ENCODE measurements at places on chromosomes 16 and 17.

- no peak for DNase-seq
Measured at GRCh38 chr16:21611198-21611555, 11.8 kb downstream of the METTL9 start.

- no peak for DNase-seq
Measured at GRCh38 chr17:69788957-69789356, 286.1 kb upstream of the KCNJ16 start.

DNA sequence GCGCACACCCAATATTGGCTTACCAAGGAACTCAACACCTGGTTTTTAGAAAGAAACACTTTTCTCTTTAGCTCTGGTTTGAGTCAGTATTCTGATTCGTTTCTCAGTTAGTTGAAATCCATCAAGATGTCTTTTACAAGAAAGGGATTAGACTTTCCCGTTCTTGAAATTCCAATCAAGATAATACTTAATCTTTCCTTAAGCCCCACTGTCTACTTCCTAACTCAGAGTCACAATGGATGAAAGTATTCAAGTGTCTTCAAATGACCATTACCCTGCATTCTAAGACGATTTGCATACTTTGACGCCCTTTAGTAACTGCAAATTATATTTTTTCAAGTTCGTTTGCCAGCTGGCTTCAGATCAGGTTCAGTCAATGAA lies 189.8 kb downstream of the USP22 start:
- no peak for DNase-seq

GRCh38 chr16:55846598-55847346 lies 13.9 kb upstream of the CES1 start:
- DNase-seq: no peak

DNA sequence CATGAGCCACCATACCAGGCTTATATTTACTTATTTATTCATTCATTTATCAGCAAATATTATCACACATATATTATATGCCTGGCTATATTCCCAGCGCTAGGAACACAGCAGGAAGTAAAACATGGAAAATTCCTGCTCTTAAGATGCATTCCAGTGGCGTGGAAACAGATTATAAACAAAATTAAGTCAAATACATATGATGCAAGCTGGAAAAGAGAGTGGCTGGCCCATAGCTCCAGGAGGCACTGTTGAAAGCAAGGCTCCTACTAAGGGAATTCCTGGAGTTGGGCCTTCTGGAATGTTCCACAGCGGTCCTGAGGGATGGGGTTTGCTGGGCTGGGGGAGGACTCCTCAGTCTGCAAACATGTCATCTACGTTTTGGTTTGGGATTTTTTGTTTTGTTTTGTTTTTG lies 18.4 kb downstream of the ADCY9 start:
- DNase-seq: no peak

GRCh38 chr16:65070831-65071432 lies 50.9 kb downstream of the CDH11 start:
- peak; percentile 96 for DNase-seq

- no peak for DNase-seq
Measured at GRCh38 chr17:9944704-9945103, 39.6 kb upstream of the RCVRN start.

- DNase-seq: no peak
Measured at GRCh38 chr17:80091376-80091775, 10.0 kb upstream of the GAA start.

- no peak for DNase-seq
Measured at GRCh38 chr17:57394375-57394774, 138.1 kb downstream of the MSI2 start.

DNA sequence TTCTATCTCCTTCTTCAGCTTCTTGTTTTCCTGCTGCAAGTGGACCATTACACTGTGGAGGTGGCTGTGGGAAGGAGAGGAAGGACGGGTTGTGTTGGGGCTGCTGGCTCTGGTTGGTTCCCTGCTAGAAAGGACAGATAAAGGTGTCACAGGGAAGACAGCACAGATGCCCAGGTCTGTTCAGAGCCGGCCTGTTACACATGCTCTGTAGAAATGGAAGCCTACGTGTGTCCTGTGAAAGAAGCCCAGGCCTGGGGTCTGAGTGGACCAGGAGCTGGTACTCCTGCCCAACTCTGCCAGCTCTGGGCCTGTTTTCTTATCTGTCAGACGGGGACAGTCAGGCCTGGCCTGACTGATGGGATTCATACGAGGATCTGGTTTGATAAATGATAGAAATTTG lies 26.4 kb downstream of the DHX38 start:
- no peak for DNase-seq

DNA sequence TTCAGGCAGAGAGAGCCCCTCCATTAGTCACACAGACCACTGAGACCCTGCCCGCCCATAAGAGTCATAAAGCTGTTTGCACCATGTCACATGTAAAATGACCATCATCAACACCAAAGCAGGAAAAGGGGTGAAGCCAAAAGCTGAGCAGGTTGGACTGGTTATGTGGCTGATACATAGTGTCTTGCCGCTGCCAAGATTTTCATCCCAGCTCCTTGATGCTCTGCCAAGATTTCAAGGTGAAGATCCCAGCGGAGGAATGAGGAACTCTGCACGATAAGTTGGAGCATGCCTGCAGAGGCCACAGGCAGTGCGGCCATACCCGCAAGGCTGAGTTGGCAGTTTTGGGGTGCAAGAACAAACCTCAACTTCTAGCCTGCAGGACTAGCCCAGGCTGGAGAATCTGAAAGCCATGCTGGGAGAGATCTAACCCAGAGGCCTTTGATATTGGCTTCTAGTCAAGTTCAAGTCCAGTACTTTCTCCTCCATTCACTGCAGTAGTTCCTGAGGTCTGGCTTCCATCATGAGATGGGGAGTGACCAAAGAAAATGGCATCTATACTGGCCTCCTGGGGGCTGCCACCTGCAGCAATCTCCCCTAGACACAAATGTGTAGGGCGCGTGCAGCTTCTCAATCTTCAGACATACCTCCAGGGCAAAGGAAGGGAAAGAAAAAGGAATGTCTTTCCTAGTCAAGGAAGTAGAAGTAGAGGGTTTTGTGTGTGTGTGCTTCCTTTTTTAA lies 79.7 kb upstream of the NOL11 start:
- DNase-seq: no peak

DNA sequence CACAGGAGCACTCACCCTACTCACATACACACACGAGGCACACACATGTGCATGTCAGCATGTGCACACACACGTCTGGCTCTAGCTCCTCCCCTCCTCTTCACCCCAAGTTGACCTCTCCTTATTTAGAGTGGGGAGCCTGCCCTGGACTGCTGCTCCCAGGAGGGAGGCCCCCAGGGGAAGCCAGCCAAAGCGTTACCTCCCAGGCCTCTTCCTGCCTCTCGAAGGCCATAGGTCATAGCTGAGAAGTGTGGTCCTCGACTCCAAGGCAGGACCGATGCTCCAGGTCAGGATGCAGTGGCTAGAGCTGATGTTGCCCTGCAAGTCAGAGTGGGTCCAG lies 18.8 kb downstream of the POLR3K start:
- no peak for DNase-seq

GRCh38 chr17:9332132-9332494 lies 243.5 kb downstream of the STX8 start:
- DNase-seq: peak; percentile 74

GRCh38 chr17:56594320-56595107 lies 1.0 kb downstream of the NOG start:
- peak; percentile 3 for DNase-seq

DNA sequence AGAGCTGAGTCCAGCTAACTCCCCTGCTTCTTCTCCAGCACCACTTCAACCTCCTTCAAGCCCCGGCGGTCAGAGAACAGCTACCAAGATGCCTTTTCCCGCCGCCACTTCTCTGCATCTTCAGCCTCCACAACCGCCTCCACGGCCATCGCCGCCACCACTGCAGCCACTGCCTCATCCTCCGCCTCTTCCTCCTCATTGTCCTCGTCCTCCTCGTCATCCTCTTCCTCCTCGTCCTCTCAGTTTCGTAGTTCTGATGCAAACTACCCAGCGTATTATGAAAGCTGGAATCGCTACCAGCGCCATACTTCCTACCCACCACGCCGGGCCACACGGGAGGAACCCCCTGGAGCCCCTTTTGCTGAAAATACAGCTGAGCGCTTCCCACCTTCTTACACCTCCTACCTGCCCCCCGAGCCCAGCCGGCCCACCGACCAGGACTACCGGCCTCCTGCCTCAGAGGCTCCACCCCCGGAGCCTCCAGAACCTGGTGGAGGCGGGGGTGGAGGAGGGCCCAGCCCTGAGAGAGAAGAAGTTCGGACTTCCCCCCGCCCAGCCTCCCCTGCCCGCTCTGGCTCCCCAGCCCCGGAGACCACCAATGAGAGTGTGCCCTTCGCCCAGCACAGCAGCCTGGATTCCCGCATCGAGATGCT lies 7.1 kb downstream of the SETD1A start:
- DNase-seq: no peak

GRCh38 chr16:85369741-85370528 lies 243.2 kb upstream of the GSE1 start:
- DNase-seq: peak; percentile 31

DNA sequence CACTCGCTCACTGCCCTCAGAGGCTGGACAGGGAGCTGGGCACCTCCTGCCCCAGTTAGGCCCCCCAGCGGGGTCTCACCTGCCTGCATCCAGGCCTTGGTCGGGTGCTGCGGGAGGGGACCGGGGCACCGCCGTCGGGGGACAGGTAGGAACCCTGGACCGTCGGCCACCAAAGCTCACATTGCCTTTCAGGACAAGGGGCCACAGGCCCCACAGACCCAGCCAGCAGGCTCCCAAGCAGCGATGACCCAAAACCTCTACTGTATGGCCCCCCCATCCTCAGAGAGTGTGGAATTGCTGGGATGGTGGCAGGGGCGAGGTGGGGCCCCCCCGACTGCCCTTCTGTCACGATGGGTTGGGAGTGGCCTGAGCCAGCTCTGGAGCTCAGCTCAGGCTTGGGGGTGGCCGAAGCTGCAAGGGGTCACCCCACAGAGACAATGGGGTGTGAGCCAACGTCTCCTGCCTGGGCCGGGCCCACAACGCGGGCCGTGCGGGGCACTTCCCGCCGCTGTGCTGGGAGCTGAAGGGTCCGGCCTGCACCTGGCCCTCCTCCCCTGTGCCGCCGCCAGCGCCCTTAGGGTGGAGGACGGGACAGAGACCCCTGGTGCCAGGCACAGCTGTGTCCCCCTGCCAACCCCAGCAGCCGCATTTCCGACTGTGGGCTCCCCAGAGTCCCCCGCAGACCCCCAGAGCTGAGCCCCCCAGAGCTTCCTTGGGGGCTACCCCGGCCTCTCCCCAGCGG lies 498 bp downstream of the IGFALS start:
- DNase-seq: no peak

GRCh38 chr17:67168496-67168895 lies 76.5 kb downstream of the HELZ start:
- DNase-seq: no peak

DNA sequence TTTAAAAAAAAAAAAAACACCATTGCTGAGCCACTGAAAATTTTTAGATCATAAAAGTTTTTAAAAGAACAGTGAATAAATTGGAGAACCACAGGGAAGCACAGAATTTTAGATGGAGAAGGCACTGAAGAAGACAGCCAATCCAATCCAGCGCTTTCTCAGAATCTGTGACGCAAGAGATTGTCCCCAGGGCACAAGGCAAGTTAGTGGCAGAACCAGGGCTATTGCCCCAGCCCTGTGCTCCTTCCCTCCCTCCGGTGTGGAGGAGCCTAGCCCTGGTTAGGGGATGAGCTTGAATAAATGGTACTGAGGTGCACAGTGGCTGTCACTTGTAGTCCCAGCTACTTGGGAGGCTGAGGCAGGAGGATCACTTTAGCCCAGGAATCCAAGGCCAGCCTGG lies 108.3 kb downstream of the ZNF423 start:
- no peak for DNase-seq

GRCh38 chr16:8796469-8797363 lies 723 bp downstream of the TMEM186 start:
- no peak for DNase-seq

DNA sequence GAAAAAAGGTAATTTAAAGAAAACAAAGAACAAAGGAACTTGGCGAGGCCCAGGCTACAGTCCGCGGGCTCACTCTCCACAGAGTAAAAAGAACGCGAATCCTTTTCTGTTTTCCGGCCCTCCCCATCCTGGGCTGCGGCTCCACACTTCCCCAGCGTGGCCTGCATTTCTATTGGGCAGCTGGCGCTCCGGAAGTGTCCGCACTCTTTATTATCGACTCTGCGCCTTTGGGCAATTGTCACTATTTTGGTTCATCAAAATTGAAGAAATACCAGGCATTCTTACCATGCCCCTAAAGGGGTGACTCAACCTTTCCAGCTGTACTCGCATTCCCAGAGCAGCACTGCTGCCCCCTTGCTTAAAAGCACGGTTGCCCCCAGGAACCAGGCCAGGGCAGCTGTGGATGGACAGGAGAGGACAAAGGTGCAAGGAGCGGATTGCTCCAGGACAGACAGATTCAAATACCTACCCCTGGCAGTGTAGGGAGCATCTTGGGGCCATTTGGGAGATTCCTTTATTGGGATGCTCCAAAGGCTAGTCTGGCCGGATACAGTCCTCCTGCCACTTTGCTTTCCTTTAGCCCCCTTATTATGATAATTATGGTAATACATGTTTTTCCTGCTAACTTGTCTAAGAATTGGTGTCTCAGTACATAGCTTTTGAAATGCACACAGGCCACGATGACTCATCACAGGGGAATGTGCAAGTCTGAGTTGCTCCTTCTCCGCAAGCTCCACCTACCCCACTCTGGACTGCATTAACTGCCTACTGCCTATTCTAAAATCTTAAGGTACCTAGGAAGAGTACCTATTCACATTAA lies 985 bp upstream of the SLFN12 start:
- peak; percentile 98 for DNase-seq

DNA sequence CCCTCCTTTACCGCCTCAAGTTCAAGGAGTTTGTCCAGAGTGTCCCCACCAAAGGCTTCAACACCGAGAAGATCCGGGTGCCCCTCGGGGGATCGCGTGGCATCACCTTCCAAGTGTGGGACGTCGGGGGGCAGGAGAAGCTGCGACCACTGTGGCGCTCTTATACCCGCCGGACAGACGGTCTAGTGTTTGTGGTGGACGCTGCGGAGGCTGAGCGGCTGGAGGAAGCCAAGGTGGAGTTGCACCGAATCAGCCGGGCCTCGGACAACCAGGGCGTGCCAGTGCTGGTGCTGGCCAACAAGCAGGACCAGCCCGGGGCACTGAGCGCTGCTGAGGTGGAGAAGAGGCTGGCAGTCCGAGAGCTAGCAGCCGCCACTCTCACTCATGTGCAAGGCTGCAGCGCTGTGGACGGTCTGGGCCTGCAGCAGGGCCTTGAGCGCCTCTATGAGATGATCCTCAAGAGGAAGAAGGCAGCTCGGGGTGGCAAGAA lies 1.1 kb downstream of the ARL4D start:
- DNase-seq: no peak

DNA sequence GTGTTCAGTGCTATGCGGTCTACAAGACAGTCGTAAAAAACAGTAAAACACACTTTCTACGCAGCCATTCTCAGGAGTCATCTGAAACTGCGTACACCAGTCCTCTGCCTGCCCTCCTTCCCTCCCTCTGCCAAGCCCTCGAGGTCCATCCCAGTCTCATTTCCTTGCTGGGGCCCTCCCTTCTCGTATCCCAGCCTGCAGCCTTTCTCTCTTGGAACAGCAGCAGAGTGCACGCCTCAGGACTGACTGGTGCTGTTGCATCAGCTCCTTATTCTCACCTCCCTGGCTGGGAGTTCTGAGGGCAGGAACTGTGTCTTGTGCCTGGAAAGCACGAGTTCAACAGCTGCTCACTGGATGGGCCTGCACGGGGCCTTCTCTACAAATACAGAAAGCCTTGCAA lies 12.5 kb downstream of the FAHD1 start:
- DNase-seq: peak; percentile 44

All from RPMI7951 (cell line).